Kidney epithelial cell (primary cell): ENCODE measurements at places on chromosomes 16 and 17. TPM values are rescaled to one million over a fixed set of nuclear protein-coding genes. Genes with fewer than 3 reads are reported as not detected.

The KRT12 gene
- not detected in 2 replicates for total RNA-seq

GRCh38 chr17:14580499-14580898 lies 279.6 kb downstream of the HS3ST3B1 start:
- no peak for DNase-seq

- no peak for DNase-seq
These were observed 122.0 kb downstream of the METRNL start for GRCh38 chr17:83201206-83202001.

DNA sequence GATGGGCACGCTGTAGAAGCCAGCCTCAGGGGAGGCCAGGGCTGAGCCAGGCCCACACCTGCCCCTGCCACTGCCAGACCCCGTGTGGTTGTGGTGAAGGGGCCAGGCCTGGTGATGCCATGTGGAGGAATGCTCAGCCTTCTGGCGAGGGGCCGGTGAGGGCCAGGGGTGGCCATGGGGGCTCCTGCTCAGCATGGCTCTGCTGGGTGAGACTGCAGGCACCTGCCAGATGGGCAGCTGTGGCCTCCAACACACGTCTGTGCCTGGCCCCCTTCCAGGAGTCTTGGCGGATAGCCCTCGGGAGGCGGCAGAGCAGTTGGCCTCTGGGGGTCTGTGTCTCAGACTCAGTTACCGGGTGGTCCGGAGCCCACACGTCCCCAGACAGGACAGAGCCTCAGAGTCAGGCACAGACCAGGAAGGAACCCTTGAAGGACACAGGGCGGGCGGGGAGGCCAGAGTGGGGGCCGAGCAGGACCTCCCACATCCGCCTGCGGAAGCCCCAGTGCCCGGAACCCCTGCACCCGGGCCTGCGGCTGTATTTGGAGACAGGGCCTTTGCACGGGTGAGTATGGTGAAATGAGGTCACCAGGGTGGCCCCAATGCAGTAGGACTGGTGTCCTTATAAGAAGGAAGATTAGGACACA lies 22.5 kb upstream of the CHMP6 start:
- no peak for DNase-seq

GRCh38 chr17:81396722-81397313 lies 1.6 kb downstream of the BAHCC1 start:
- no peak for DNase-seq

DNA sequence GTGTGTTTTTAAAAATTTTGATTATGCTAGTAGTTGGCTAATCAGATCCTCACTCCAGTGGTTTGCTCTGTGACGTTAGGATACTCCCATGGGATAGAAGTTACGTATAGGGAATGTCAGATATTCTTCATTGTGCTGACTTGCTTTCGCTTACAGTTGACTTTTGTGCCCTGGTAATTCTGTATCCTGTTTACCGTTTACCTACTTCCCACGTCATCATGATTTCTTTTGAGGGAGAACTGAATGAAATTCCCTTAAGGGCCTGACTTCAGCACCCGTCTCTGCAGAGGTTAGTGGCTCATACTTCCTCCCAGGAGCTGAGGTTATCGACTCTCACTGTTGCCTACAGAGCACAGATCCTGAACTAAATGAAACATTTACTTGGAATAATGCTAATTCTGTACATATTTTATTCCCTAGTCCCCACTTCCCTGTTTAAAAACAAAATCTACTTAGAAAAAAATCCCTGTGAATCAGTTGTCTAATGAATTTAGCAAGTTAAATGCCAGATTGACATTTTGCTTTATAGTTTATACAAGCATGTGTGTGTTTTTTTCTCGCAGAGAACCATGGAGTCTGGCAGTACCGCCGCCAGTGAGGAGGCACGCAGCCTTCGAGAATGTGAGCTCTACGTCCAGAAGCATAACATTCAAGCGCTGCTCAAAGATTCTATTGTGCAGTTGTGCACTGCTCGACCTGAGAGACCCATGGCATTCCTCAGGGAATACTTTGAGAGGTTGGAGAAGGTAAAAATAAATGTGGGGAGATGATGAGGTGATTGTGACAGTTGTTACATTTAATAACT lies 2.8 kb downstream of the PRKAR1A start:
- DNase-seq: peak; percentile 4

GRCh38 chr16:4306470-4307214 lies 9.2 kb upstream of the GLIS2 start:
- DNase-seq: no peak
